ENCODE measurements at places on chromosomes 7 and 10.

- DNase-seq, result no peak
Observed at GRCh38 chr10:5036511-5036910, 32.9 kb upstream of the AKR1C2 start.

- no peak for DNase-seq
Observed at GRCh38 chr7:34550996-34551395, 107.0 kb upstream of the NPSR1 start.

GRCh38 chr10:5949009-5949759 is 28.2 kb downstream of the IL15RA start:
- DNase-seq, result no peak

GRCh38 chr7:2475678-2476015 is 551 bp downstream of the GRIFIN start:
- DNase-seq, result no peak

DNA sequence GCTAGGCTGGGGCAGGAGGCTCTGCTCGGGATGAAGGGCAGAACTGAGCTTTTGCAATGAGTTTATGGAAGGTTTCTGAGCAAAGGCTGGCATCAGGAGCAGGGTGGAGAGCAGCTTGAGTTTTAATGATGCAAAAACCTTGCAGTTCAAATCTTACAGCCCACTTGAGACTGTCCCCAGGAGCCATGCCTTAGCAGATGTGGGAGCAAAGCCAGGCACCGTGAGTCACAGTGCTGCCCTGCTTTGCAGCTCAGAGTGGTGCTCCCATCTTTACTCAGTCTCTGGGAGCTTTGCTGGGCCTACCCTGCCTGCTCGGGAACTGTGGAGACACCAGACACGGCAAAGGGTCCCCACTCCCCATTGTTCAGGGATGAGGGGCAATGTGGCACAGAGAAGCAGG is 122.4 kb upstream of the NPS start:
- DNase-seq, result no peak

GRCh38 chr7:104820836-104821535 is 193.0 kb upstream of the KMT2E start:
- DNase-seq, result no peak

DNA sequence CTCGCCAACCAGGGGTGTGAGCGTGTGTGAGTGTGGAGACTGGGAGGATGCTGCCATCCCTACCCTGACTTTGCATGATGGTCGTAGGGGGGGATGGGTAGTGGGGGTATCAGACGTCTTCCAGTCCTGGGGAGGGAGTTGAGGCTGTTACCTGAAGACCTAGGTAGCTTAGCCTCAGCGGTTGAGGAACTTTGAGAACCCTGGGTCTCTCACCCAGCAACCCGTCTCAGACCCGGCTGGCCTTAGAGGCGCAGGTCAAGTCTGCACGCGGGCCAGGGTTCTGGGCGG is 2.7 kb downstream of the SLC4A2 start:
- DNase-seq, result no peak

DNA sequence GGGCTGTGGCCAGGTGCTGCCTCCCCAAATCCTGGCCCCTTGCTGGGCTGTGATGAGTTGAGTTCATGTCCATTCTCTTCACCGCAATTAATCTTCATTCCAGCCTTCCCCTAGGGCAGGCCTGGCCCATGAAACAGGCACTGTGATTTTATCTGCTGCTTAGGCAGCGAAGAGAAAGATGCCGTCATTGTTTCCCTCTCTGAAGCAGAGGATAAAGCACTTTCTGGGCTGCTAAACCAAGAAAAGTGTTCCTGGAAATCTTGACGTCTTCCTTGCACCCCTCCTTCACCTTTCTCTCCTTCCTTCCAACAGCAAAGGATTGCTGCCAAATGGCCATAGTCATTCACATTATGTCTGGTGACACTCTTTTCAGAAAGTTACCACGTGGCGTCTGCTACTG is 265.9 kb downstream of the ZEB1 start:
- no peak for DNase-seq

GRCh38 chr10:72342911-72343310 is 11.8 kb downstream of the DNAJB12 start:
- no peak for DNase-seq
